ENCODE measurements at places on chromosomes 6 and 20.

GRCh38 chr20:2751347-2751877, 49.0 kb downstream of the CPXM1 start:
- DNase-seq: no peak

GRCh38 chr20:13061381-13061780, 52.6 kb downstream of the SPTLC3 start:
- DNase-seq: no peak

- no peak for DNase-seq
Measured at GRCh38 chr6:170113141-170113540, 177.7 kb downstream of the DLL1 start.

DNA sequence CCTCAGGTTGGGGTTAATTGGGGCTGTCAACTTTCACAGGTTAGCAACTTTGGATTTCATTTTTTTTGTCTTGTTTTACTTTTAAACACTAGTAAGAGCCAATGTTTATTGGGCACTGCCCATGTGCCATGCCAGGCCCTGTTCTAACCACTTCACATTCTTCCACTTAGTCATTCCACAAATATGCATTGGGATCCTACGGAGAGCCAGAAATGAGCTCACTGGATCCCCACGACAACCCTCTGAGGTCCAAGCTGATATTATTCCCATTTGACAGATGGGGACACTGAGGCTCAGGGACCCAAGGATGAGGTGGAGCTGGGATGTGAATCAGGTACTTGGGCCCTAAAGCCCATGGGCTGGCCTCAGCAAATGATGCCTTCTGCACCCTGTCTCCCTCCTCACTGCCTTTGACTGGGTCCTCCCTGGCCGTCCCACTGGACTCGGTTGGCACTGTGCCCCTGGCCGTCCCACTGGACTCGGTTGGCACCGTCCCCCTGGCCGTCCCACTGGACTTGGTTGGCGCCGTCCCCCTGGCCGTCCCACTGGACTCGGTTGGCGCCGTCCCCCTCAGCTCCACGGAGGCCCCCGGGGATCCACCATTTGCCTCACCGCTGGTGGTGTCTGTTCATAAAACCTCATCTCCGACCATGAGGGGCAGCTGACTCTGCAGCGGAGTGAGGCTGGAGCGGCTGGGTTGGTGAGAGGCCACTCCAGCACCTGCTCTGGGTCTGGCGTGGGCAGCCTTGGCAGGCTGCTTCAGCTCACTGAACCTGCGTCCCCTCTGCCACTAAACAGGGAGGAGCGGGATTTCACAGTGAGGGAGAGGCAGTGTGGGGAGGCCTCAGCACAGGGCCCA, 4.8 kb upstream of the PMEPA1 start:
- DNase-seq: no peak

DNA sequence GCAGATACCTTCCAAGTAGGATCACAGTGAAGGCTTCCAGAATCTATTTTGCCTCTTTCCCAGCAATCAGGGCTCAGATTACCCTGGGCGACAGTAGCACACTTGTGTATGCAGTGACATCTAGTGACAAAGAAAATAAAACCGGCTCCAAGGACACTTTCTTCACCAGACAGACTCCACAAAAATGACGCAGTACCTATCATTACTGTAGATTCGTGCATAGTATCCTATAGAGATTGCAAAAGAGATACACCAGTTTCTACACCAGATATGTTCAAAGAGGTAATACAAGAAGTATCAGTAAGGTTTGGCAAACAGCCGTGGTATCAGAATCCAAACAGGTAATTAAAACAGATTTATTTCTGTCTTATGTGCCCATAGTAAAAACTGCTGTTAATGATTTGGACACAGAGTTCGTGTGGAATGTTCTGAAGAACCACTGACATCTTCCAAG, 600.4 kb upstream of the JAG1 start:
- DNase-seq: peak; percentile 76

DNA sequence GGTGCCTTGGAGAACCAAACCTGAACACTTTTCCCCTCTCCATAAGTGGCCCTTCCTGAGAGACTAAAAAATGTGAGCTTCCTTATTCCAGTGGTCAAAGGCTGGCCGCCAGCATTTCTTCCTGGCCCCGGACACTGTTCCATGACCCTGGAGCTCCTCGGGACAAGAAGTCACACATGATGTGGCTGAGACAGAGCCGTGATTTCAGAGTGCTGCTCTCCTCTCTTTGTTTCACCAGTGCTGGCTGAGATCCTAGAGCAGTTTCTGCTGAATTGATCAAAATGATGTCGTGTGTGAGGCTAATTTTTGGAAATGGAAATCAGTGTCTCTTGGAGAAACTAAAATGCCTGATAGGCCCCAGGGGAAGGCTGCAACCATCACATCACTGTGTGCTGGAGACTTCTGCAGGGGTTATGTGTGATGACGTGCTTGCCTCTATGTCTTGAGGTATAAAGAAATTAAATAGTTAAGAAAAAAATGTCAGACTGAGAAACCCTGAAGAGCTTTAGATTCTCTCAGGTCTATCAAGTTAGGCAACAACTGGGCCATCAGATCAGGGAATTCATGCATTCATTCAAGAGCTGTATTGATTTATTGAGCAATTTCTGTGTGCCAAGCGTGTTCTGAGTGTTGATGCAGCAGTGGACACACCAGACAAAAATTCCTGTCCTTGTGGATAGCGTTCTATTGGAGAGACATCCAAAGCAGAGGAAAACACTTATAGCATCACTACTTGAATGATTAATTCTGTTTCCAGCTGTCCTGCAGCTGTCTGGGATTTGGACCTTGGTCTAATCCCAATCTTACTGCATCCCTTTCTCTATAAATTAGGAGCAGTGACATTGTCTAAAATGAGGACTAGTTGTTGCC, 72.7 kb upstream of the CCN6 start:
- DNase-seq: no peak

- DNase-seq: no peak
Measured at GRCh38 chr6:125197795-125198269, 44.3 kb downstream of the TPD52L1 start.

- no peak for DNase-seq
Measured at GRCh38 chr20:58693226-58694006, 816 bp downstream of the NPEPL1 start.

DNA sequence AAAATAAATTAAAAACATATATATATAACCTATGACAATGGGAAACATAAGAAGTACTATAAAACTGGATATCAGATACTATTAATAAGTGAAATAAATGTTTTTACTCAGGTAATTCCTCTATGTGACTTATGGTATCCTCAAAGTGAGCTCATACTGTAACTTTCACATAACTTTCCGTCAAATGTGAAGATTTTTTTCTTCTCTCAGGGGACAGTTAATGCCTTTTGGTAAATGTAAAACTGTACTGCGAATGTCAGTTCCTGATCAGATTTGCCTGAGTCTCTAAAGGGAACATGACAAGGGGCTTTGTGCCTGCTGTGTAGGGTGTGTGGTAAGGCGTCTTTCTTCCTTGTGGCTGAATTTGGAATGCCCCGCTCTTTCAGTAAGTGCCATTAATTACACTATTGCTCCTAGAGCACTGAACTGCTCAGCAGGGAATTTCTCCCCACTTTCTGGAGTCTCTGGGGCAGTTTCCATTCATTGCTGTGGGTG, 271.8 kb downstream of the PRL start:
- DNase-seq: no peak

DNA sequence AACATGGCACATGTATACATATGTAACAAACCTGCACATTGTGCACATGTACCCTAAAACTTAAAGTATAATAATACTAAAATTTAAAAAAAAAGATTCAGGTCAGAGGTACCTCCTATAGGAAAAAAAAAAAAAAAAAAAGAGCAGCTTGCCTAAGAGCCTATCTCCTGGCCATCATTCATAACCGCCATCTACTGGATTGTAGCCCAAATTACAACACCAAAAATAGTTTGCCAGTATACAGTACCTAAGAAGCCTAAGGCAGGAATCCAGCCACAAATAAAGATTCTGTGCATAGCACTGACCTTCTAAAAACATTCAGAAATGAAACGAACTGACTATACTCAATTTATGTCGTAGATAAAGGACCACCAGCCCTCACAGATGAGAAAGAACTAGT, 438.4 kb upstream of the ADGRB3 start:
- DNase-seq: no peak

DNA sequence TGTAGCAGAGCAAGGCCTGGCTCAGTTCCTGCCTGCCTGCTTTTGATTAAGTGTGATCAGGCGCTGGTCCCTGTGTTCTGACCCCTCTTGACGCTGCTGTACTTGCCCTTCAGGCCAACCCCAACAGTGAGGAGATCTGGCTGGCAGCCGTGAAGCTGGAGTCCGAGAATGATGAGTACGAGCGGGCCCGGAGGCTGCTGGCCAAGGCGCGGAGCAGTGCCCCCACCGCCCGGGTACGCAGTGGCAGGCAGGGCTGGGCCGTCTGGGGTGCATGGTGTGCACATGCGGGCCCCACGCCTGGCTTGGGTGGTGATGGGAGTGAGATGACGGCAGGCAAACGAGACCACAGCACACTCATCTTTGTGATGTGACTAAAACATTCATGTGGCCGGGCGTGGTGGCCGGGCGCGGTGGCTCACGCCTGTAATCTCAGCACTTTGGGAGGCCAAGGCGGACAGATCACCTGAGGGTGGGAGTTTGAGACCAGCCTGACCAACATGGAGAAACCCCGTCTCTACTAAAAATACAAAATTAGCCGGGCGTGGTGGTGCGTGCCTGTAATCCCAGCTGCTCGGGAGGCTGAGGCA, 10.1 kb upstream of the C20orf204 start:
- DNase-seq: no peak

DNA sequence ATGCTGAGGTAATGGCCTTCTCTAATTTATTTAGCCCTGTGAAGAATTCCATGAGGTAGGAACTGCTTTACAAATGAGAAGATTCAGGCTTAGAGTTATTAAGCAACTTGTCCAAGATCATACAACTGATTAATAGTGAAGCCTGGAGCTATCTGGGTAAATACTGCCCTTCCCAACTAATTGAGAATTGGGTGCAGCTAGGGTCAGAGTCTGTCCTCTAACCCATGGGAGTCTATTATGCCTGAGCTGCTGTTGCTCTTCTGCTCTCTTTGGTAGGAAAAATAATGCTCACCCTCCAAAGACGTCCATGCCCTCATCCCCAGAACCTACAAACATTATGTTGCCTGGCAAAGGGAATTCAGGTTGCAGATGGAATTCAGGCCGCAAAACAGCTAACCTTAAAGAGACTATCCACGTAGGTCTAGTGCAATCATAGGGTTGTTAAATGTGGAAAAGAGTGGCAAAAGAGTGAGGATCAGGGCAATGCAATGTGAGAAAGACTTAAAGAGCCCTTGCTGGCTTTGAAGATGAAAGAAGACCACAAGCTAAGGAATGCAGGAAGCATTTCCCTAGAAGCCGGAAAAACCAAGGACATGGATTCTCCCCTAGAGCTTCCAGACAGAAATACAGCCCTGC, 90.1 kb downstream of the SPTLC3 start:
- DNase-seq: no peak

- DNase-seq: no peak
Measured at GRCh38 chr6:56914798-56915658, 39.9 kb upstream of the BEND6 start.

DNA sequence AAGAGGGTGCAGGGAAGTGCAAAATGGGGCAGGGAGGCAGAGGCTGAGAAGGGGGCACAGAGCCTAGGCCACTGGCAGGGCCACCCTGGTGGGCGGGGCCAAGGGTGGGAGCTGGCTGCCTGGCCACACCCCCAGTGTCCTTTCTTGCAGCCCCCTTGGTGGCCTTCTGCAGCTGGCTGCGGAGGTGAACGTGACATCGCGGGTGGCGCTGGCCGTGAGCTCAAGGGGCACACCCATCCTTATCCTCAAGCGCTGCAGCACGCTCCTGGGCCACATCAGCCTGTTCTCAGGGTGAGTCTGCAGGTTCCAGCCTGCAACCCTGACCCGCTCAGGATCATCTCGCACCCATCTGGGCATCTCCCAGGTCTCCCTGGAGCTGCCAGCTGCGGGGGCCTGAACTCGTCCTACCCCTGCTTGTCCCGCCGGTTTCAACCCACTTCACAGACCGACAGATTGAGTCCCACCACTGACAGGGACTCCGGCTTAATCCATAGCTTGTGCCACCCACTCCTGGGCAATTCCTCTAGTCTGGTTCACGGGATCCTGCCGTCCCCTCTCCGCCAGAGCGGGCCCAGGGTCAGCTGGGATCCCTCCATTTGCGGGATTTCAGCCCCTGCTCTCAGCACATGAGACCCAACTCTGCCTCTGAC, 6.2 kb downstream of the BPIFB3 start:
- DNase-seq: no peak

DNA sequence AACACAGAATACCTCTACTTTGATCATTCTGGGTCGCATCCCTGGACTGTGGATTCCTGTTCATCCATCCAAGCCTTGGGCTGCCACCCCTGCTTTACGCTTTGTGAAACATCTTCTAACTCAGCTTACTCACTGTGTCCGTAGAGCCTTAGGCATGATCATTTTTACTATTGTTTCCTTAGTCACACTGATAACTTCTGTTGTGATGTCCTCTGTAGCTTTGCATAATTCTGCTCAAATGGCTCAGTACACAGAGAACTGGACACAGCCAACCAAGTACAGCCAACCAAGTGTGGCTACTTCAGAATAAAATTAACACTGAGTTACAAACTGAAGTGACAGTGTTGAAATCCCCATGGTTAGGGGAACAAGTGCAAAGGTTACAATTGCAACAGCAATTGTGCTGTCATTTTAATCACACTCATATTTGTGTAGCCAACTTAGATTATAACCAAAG, 8.6 kb upstream of the FKBP1A start:
- no peak for DNase-seq

DNA sequence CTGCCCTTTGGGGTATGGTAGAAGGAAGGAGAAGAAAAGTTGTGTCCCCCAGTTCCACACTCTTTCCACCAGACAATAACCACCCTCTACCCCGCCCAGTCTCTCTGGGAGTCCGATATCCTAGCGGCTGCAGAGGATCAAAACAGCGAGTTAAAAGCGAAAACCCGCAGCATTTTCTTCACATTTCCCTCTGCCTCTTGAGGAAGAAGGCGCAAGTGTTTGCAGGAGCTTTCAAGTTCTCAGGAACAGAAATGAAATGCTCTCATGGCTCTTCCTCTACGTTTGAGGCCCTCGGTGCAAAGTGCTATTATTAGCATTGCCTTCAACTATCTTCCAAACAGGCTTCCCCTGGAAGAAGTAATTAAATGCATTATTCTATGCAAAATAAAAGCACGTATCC, 52.2 kb upstream of the CCDC167 start:
- DNase-seq: no peak

GRCh38 chr20:50192364-50193198, 2.0 kb downstream of the CEBPB start:
- no peak for DNase-seq

DNA sequence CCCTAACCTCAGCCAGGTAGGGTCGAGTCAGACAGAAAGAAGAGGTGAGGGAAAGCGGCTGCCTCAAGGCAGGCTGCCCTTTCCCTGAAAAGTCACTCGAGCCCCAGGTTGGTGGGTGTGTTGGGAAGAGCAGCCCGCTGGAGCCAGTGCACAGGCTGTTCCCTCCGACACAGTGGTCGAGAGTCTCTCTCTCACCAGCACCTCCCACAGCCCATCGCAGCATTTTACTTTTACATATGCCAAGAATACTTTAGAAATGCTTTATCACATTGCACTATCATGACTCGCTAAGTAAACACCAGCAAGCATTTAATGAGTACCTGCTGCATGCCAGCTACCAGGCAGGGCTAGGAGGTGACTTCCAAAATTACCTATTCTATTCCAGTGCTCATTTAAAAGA, 1.7 kb downstream of the PRPH2 start:
- no peak for DNase-seq

- no peak for DNase-seq
Measured at GRCh38 chr6:156808287-156808686, 31.1 kb downstream of the ARID1B start.

- DNase-seq: no peak
Measured at GRCh38 chr6:115945812-115946211, 114.9 kb downstream of the FRK start.
